ENCODE measurements at places on chromosomes 12 and 14.

GRCh38 chr12:98243190-98243589, 272.2 kb upstream of the TMPO start:
- no peak for DNase-seq

DNA sequence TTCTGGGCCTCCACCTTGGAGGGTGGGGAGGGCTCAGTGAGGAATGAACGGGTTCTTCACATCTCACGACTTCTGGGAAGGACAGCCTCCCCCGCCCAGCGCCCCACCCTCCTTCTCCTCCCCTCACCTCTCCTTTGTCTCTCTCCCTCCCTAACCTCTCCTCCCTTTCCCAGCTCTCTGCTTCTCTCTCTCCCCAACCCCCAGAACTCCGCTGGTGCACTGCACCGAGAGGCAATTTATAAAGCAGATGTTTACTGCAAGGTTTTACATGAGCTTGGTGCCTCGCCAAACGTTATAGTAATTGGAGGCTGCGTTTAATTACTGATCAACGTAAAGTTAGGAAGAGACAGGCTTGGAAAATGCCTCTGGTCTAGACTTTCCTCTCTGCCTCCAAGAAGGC, 42.9 kb upstream of the FAM222A start:
- no peak for DNase-seq

DNA sequence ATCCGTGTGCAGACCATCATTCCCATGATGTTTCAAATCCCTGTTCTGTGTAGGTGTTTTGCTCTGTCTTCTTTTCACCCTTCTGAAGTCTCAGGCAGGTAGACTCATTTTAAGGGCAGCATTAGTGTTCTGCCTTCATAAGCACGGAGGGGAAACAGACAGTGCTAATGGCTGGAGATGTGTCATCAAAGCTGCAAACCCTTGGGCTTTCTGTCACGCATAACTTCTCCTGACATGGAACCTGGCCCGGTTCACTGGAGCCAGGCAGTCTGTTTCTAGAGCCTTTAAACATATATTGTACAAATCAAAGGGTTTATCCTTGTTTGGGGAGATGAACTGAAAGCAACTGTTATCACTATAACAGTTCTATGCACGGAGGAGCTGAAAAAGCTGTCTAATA, 141.4 kb downstream of the TMEM132D start:
- no peak for DNase-seq

- DNase-seq, result no peak
Observed at GRCh38 chr14:66859063-66859671, 330.1 kb upstream of the GARIN2 start.

DNA sequence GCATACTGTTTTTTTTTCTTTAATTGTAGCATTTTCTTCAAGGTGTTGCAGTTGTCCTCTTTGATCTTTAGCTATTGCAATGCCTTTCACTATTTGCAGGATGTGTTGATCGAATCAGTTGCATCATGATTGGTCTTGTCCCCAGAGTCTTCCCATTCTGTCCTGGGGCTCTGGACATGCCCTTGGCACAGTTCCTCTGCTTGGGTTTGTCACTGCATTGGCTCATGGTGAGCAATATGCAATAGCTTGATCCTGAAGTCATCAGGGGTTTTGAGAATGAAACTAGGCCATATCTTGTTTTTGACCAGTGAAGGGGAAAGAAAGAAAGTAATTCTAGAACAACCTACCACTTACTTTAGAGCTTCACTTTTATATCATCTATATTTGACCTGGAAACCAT, 281.5 kb downstream of the TMEM117 start:
- no peak for DNase-seq

DNA sequence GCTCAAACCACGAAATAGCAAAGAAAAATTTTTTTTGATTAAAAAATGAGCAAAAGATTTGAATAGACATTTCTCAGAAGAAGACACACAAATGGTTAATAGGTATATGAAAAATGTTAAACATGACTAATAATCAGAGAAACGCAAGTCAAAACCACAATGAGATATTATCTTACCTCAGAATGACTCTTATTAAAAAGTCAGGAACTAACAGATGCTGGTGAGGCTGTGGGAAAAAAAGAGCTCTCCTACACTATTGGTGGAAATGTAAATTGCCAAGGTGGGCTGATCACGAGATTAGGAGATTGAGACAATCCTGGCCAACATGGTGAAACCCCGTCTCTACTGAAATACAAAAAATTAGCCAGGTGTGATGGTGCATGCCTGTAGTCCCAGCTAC, 315.5 kb upstream of the FLRT2 start:
- DNase-seq, result no peak

GRCh38 chr12:102883204-102883799, 33.7 kb downstream of the PAH start:
- no peak for DNase-seq

GRCh38 chr14:35727764-35728163, 81.3 kb downstream of the RALGAPA1 start:
- DNase-seq, result no peak

DNA sequence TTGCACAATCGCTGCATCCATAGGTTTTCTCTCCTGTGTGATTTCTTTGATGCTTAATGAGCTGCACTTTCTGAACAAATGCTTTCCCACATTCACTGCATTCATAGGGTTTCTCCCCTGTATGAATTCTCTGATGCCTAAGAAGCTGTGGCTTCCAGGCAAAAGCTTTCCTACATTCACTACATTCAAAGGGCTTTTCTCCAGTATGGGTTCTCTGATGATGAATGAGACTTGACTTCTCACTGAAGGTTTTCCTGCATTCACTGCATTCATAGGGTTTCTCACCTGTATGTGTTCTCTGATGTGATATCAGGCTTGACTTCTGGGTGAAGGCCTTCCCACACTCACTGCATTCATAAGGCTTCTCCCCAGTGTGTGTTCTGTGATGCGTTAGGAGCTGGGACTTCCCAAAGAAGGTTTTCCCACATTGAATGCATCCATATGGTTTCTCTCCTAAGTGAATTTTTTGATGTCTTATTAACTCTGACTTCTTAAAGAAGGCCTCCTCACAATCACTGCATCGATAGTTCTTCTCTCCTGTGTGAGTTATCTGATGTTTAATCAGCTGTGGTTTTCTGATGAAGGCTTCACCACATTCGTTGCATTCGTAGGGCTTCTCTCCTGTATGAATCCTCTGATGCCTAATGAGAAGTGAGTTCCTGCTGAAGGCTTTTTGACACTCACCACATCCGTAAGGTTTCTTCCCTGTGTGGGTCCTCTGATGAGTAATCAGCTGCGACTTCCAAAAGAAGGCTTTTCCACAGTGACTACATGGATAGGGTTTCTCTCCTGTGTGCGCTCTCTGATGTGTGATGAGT, 30.3 kb downstream of the ZNF605 start:
- DNase-seq, result no peak

DNA sequence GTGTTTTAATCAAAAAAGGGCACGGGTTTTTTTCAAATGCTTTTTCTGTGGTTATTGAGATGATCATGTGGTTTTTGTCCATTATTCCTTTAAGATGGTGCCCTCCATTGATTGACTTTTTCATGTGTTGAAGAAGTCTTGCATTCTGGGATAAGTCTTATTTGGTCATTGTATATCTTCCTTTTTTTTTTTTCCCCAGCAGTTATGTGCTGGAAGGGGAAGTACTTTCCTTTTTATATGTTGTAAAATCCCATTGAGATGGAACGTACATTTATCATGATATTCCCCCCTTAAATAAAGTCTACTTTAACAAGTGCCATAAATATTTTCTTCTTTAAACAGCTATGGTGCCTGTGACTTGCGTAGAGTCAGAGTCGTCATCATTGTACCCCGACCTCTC, 24.8 kb upstream of the MUCL1 start:
- DNase-seq, result no peak

DNA sequence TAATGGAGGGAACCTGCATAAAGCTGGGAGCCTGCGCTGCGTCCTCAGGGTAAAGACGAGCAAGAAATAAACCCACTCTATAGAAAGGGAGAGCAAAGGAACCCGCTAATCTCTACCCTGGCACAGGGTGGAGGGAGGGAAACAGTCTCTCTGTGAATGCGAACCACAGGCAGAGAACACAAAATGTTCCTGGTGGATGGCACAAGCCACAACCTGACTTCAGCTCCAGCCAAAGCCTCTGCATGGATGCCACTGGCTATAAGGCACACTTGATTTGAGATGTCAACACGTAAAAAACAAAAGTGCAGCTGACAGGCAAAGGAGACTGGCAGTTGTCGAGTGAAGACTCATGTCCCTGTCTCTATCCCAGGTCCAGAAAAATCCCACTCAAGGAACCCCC, 32.4 kb downstream of the CHGA start:
- DNase-seq, result no peak
